ENCODE measurements at places on chromosomes 4 and X. TPM values are rescaled to one million over a fixed set of nuclear protein-coding genes. Genes with fewer than 3 reads are reported as not detected.

DNA sequence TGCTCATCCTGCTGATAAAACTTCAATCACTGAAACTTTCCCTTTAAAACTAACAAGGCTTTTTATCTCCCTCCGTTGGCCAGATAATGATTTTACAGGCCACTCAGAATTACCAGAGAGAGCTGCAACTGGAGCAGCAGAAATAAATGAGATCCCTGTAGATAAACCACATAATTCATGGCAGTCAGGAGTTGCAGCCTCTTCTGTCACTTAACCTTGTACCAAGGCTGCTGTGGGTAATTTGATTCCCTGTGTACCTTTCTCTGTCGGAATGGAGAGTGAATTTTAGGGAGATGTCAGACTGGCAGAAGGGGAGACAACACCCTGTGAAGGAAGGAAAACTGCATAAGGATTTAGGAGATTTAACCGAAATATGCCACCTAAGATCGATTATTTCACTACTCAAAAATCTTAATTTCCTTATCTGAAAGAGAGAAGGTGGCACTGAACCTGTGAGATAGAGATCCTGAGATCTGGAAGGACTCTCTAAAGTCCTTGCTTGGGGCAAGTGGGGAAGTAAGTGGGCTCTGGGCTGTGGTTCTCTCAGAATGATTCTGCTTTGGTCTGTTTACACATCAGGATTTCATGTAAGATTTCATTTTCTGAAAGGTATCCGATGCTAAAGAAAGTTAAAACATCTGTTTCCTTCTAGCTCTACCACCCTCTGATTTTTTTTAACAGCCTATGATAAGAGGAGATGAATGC, 14.3 kb upstream of the TSPAN5 start:
- no peak for DNase-seq

DNA sequence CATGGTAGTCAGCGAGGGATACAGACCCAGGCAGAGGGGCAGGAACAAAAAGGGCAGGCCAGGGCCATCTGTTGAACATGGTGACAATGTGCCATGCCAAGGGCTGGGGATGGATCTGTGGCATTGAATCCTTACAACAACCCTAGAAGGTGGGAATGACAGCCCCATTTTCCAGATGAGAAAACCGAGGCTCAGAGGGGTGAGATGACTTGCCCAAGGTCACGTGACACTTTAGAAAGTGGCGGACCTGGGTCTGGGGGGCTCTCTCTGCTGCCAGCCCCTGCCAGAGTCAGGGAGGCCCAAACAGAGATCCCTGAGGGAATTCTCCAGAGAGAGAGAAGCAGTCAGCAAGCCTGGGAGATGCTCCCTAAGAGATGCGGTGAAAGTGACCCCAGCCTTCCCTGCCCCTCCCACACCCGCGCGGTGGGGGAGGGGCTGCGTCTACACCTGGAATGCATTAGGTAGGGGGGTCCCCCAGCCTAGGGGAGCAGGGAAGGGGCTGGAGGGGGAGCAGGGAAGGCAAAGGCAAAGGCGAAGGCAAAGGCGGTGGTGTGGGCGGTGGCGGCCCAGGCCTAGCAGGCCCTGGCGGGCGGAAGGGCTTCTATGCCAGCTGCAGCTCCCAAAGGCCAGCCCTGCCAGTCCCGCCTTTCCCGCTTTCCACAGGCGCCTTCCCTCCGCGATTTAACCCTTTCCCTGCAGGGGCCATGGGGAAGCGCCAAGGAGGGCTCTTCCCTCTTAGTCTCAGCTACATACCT, 13.0 kb downstream of the FGD1 start:
- no peak for DNase-seq

- DNase-seq, result peak; percentile 30
These were observed 57.5 kb downstream of the GPR82 start for GRCh38 chrX:41781500-41781899.

DNA sequence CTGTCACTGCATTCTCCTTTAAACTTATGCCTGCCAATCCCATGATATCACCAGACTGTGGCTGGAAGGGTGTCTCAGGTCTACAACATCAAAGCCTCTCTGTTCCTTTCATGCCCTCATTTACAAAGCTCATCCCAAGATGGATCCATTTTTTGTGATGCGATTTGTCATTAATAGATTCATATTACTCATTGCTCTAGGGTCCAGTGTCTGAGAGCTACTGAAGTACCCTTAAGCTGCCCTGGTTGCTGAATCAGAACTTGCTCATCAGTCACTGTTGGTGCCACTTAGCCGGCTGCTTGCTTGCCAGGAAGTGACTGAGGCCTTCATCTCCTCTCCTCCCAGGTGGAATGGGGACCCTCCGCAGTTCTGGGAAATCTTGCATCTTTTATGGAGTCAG, 395.5 kb upstream of the BOD1L1 start:
- DNase-seq, result no peak

Gene RIBC1
- 0.13 TPM for total RNA-seq

All from dermis microvascular lymphatic vessel endothelial cell (primary cell).